Urinary bladder (tissue), 4 donors: ENCODE measurements at places on chromosomes 2 and 18. TPM values are rescaled to one million over a fixed set of nuclear protein-coding genes. Genes with fewer than 3 reads are reported as not detected.

DNA sequence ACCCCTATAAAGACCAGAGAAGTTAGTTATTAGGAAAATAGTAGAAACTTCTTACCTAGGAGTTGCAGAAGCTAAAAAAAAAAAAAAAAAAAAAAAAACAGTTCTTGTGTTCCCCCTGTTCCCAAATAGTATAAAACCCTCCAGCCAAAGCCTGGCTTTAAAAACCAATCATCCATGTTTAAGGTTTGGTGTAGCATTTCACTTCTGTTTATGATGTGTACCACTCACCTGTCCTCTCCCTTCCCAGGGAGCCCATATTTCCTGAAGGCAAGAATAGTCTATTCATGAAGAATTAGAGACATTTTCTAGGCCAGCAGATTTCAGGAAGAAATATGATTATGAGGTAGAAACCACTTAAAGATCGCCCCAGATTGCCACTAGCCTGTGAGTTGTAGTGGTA, 273.6 kb downstream of the SETBP1 start:
- DNase-seq: no peak

The CLEC4F gene
- 0.03 TPM for polyA plus RNA-seq

GRCh38 chr2:192010073-192010472, 163.2 kb upstream of the CAVIN2 start:
- DNase-seq: no peak

- no peak for DNase-seq
These were observed 1596.5 kb upstream of the LRRTM1 start for GRCh38 chr2:81901017-81901416.

- no peak for DNase-seq
These were observed 270.2 kb downstream of the TGIF1 start for GRCh38 chr18:3720159-3720558.

DNA sequence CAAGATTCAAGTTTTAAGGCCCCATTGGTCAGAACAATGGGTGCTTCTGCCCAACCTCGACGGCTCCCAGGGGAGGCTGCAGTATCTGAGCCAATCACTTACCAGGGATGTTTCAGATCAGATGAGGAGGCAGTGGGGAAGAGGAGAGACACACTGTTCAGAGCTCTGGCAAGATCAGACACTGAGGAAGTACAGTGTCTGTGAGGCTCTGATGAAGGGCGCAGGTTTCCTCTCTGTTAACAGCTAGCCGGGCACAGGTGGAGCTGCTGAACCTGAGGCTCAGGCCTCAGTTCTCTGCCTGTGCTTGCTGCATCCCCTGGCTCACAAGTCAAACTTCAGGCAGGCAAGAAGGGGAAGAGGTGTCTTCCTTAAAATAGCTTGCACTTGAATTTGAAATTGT, 69.7 kb downstream of the TPO start:
- no peak for DNase-seq

The ARHGAP25 gene
- 4.4 TPM for polyA plus RNA-seq

The PPP1R1C gene
- polyA plus RNA-seq: 2.4 TPM

DNA sequence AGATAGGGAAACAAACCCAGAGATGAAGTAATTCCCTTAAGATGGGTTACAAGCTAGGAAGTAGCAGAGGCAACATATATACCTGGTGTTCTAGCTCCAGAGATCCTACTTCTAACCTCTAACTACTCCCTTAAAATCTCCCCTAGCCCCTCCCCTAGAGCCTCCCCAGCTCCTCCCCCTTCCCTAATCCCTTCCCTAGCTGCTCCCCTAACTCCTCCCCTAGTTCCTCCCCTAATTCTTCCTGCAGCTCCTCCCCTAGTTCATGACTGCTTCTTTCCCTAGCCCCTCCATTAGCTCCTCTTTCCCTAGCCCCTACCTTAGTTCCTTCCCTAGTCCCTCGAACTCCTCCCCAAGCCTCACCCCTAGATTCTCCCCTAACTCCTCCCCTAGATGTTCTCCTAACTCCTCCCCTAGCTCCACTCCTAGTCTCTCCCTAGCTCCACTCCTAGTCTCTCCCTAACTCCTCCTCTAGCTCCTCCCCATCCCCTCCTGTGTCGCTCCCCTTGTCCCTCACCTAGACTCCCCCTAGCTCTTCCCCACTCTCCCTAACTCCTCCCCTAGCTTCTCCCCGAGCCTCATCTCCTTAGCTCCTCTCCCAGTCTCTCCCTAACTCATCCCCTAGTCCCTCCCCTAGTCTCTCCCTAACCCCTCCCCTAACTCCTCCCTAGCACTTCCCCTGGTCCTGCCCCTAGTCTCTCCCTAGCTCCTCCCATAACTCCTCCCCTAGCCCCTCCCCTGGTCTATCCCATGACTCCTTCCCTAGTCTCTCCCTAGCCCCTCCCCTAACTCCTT, 108.9 kb downstream of the CD226 start:
- DNase-seq: no peak

GRCh38 chr2:235098269-235098668, 146.5 kb downstream of the SH3BP4 start:
- DNase-seq: no peak

DNA sequence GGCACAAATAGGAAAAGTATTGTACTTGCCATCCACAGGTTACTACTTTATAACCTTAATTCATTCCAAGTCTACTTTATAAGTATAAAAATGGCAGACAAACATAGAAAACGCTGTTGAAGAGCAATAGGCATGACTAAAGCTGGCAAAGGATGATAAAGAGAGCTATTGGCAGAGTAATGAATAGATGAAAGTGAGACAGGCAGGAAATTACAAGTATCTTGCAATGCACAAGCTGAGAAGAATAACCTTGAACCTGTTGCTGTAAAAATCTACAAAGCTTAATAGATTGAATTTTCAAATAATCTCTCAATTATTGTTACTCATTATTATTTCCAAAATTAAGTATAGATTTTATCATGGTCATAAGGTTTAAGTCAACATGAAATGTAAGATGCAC, 8.8 kb downstream of the PELI1 start:
- no peak for DNase-seq

The GATA6 gene
- 40.1 TPM for polyA plus RNA-seq

DNA sequence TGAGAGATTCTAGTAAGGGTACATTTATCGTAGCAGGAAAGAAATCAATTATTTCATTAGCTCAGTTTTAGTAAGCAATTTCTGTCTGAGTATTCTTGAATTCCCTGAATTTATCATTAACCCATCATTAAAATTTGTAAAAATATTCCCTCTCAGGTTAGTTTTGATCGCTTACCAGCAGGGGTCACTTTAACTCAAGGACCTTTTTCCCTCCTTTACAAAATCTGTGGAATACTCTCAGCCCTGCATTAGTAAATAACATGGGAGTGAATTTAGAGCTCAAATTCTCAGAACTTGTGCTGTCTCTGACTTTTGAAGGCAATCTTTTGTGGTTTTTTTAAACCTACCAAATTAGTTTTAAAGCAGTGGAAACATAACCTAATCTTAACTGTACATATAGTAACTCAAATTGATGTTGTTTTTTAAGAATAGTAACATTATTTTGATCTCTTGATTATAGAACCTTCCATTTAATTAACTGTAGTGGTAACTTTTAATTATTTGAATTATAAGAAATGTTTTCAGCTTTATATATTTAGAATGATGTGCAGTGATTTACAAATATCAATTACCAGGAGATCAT, 97.2 kb downstream of the AGPS start:
- DNase-seq: peak; percentile 14

DNA sequence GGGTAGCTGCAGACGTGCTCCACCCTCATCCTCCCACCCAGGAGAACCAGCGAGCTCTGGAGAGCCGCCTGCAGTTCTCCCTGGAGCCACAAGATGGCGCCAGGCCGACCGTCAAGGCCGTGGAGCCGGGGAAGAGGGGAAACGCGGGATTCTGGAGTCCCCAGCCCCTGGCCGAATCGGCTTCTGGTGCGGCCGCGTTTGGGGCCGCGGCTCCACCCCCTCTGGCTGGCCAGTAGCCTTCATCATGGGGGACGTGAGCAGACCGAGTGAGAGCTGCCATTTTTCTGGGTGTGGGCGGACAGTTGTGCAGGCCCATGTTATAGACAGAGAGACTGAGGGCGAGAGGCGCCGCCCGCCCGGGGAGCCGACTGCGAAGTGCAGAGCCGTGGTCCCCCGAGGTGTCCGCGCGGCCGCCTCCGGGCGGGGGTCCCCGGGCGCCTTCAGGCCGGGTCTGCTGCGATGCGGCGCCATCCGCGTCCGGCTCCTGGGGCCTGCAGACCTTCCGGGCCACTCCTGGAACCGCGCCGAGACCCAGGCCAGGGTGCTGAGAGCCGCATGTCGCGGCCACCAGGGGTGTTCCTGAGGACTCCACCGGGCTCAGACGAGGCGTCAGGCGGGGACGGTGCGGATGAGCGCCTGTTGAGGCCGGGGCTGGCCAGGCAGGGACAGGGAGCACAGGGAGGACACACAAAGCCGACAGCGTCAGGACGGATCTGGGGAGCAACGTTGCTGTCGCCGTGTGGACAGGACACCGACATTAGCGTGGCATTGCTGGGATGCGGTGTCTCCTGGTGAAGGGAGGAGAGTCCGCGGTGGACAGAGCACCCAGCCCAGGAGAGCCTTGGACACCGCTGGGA, 418.2 kb upstream of the HS6ST1 start:
- peak; percentile 65 for DNase-seq

DNA sequence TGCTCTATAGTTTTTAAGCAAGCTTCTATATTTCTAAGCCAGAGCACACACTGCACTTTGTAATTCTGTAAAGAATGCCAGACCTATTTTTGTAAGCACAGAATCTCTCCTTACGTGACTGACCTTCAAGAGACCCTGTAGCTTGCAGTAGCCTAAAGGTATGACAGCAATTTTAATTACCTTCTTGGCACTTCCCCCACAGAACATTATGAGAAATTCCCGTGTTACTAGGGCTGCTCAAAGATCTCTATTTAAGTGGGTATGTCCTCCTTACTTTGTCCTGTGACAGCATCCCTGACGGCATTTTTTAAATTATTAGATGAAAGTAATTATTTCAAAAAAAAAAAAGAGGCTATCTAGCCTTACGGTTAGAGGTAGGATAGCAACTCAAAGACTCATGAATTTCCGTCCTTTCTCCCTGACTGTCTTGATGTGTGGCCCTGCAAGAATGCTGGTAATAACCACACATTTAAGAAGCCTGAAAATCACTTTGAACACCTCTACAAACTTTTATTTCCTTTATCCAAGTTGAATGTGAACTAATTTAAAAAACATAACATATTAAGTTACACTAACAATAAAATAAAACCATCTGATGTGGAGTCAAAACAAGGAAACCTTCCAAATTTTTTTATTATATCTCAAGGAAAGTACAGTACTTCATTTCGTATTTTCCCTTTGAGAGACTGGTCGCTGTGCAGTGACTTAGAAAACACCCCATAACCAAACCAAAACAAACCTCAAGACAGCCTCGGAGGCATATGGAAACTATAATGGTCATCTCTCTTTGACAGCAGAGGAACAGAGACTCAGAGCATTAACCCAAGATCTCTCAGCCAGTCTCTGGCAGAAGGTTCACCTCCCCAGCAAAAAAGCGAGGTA, 54.9 kb downstream of the THUMPD2 start:
- DNase-seq: no peak

- DNase-seq: no peak
These were observed 127.8 kb upstream of the RGPD4 start for GRCh38 chr2:107698861-107699260.

The ZSWIM2 gene
- polyA plus RNA-seq: not detected

- DNase-seq: no peak
These were observed 71.5 kb downstream of the LYPD1 start for GRCh38 chr2:132598536-132598935.

The TFCP2L1 gene
- polyA plus RNA-seq: 0.41 TPM

- no peak for DNase-seq
These were observed 123.2 kb downstream of the TMEM17 start for GRCh38 chr2:62382757-62383156.

DNA sequence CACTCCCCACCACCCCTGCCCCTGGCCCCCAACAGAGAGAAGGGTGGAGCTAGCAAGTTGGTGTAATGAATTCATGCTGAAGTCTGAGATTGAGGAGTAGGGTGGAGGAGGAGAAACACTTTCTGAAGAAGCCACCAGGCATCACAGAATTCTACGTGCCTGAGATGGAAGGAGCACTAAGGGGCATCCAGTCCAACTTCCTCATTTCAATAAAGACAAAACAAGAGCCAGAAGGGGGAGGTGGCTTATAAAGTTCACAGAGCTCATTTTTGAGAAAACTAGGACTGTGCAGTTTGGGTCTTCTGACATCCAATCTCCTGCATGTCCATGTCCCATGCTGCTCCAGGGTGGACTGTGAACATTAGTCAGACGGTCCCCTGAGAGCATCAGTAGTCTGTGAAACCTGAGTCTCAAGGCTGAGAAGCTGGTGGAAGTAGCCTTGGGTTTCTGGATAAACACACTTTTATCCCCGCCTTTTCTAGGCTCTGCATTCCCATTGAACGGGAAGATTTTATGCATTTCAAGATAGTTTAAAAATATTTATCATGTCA, 77.7 kb downstream of the TRIM43 start:
- DNase-seq: no peak

DNA sequence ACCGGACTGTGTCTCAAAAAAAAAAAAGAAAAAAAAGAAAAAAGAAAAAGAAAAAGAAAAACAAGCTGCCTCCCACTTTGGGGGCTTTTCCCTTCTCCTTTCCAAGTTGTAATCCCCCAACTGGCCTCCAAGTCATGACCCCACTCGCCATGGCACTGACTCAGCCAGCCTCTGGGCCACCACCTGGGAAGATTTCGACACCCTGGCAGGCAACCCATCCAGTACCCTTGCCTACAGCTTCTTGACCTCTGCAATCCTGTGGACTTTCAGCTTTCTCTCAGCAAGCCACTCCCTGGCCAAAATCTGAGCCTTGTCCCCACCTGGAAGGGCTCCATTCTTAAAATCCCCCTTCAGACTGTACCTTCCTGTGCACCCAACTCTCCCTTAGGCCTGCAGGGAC, 22.3 kb upstream of the FOSL2 start:
- DNase-seq: no peak

DNA sequence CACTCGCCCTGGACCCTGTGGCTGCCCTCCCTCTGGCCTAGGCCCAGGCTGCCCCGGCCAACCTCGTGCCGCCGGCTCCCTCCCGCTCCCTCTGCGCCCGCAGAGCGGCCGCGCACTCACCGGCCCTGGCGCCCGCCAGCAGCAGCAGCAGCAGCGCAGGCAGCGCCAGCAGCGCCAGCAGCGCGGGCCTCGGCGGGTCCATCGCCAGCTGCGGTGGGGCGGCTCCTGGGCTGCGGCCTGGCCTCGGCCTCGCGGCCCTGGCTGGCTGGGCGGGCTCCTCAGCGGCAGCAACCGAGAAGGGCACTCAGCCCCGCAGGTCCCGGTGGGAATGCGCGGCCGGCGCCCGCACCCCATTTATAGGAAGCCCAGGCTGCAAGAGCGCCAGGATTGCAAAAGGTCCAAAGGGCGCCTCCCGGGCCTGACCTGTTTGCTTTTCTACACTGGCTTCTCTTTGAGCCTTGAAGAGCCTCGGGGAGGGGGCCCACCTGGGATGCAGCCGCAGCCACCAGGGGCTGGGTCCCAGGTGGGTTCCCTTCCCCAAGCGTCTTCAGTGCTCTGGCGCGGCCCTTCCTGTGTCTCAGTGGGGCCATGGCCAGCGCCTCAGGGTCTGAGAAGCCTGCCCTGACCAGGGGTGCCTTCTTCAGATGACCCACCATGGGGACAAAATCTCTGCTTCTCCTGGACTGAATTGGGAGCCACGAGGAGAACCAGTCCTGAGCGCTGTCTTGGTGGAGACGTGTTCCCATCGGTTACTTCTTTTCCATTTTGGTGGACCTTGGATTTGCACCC, at the start of gene APOB:
APOB (minus strand) TSS at position 330 of the 789 bp plus-strand sequence; CDS start at position 202, 128 bp downstream.
- no peak for DNase-seq
